ENCODE measurements at places on chromosomes 11 and 22.

- DNase-seq = no peak
These were observed 216.5 kb downstream of the DYNC2H1 start for GRCh38 chr11:103325686-103326069.

DNA sequence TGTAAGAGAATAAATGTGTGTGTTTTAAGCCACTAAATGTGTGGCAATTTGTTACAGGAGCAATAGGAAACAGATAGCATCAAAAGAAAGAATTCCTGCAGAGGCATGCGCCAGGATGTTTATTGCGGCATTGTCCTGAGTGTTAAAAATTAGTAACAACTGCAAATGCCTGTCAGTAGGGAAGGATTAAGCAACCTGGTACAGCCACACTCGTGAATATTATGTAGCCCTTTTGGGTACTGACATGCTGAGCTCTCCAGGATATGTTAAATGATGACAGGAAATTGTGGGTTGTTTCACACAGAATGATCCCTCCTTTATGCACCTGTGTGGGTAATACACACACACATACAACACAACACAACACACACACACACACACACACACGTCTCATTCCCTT lies 69.7 kb upstream of the MYOD1 start:
- DNase-seq = peak; percentile 57

DNA sequence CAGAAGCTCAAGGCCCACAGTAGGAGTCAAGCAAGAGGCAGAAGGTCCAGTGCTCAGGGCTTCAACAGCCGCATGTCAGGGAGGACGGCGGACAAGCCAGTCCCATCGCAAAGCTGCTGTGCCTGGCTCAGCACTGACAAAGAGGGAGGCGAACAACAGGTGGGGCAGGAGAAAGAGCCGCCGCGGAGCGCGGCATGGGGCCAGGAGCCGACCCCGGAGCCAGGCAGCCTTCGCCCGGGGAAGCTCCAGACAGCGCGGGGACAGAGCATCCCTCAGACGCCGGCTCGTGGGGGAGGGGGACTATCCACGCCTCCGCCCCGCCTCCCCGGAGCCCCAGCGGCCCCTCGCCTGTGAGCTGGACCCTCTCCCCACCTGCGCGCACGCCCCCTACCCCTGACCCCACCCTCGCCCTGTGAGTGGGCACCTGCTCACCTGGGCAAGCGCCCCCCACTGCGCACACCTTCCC lies 369 bp downstream of the DHCR7 start:
- peak; percentile 53 for DNase-seq

DNA sequence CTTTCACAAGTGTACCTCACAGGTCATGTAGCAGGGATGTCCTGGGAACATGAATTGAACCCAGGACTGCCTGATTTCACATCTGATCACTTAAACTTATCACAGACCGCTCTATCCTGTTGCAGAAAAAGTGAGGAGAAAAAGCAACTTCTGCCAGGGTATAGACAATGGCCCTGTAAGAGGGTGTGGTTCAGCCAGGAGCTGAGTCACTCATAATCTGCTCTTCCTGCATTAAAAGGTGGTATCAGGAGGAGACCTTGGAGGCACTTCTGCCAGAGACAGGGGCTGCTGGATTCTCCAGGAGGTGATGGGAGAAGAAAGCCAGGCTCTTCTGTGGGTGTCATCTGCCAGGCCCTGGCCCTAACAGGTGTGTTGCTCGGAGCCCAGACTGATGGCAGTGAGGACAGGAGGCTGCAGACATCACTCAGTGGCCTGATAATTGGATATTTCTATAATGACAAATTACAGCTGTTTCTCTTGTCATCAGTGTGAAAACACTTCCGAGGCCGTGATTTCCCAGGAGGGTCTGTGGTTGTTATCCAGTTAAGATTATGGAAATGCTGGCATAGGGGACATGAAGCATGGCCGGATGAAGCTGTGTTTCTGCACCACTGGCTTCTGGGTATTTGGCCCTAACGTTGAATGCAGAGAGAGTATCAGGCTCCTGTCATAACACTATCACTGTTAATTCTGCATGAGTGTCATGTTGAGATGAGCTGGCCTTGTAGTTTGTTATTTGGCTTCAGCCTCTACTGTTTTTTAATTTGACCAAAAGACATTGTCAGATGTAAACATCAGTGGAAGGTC lies 125.1 kb upstream of the ZBED5 start:
- peak; percentile 70 for DNase-seq

GRCh38 chr11:30908272-30908671 lies 322.1 kb upstream of the MPPED2 start:
- DNase-seq = no peak

- peak; percentile 65 for DNase-seq
These were observed 94.5 kb downstream of the ME3 start for GRCh38 chr11:86577644-86578636.

- no peak for DNase-seq
These were observed 98.0 kb upstream of the OR5AK2 start for GRCh38 chr11:56890584-56891305.

GRCh38 chr11:47573321-47573720 lies 5.4 kb downstream of the KBTBD4 start:
- no peak for DNase-seq

DNA sequence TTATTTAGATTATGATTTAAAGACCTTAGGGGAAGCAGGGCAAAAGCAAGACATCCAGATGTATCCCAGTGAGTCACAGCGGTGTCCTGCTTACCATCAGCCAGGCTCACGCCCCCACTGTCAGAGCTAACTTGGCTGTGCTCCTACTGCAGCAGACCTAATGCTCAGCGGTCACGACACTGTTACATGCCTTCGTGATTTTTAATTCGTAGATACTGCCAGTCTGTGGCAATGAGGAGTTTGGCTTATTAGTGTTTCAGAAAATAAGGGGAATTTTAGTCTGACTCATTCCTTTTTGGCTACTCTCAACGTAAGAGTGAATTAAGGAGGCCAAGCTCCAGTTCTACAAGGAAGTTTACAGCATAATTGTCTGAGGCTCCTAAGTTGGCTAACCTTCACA lies 22.7 kb downstream of the EFCAB6 start:
- peak; percentile 19 for DNase-seq

DNA sequence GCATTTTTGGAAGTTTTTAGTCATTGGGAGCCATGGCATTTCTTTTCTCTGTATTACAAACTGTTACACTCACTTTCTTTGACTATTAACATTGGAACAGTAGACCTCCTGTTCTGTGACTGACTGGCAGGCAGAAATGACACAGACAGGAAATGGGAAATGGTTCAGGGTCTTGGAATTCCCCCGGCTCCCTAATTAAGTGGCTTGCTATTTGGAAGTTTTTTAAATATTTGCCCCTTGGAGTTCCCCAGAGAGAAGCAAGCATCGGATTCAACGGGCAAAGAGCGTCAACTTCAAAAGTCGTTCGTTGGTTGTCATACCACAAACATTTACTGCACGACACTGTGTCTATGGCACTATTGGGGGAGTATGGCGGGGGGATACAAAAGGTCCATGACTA lies 1.1 kb upstream of the BIRC2 start:
- DNase-seq = peak; percentile 78

GRCh38 chr11:128881221-128881620 lies 9.9 kb upstream of the KCNJ5 start:
- peak; percentile 62 for DNase-seq

GRCh38 chr11:70176940-70177689 lies 26.0 kb upstream of the FADD start:
- DNase-seq = peak; percentile 61

DNA sequence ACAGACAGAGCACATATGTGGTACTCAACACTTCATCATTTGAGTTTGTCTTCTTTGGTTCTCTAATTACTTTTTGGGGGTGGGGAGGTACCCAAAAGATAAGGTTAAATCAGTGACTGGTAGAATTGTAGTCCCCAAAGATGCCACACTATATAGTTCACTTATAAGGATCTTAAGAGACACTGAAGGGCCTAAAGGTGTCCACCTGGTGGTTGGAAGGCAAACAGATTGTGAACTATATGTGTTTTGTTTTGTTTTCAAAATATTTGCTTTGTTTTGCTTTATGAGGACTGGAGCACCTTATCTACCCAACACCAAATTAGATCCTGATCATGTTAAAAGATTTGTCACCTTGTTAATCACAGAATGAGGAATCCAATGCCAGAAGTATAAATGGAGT lies 136.1 kb downstream of the DCDC1 start:
- peak; percentile 68 for DNase-seq

- no peak for DNase-seq
These were observed 351 bp upstream of the AKIP1 start for GRCh38 chr11:8910649-8911026.

GRCh38 chr11:34044664-34045485 lies 6.7 kb upstream of the CAPRIN1 start:
- peak; percentile 99 for DNase-seq

GRCh38 chr11:128835741-128836430 lies 31.2 kb downstream of the KCNJ1 start:
- peak; percentile 75 for DNase-seq

DNA sequence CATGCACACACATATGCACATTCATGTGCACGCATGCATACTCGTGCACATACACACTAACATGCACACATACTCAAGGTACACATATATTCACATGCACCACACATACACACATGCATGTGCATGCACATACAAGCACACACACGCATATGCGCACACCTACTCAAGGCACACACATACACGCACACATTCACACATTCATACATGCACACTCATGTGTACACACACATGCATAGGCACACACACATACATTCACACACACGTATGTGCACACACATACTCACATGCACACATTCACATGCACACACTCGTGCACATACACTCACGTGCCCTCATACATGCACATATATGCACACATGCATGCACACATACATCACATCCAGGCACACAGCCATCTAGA lies 489.0 kb downstream of the MN1 start:
- no peak for DNase-seq

- DNase-seq = no peak
These were observed 194.7 kb downstream of the OR4A47 start for GRCh38 chr11:48683226-48683720.

DNA sequence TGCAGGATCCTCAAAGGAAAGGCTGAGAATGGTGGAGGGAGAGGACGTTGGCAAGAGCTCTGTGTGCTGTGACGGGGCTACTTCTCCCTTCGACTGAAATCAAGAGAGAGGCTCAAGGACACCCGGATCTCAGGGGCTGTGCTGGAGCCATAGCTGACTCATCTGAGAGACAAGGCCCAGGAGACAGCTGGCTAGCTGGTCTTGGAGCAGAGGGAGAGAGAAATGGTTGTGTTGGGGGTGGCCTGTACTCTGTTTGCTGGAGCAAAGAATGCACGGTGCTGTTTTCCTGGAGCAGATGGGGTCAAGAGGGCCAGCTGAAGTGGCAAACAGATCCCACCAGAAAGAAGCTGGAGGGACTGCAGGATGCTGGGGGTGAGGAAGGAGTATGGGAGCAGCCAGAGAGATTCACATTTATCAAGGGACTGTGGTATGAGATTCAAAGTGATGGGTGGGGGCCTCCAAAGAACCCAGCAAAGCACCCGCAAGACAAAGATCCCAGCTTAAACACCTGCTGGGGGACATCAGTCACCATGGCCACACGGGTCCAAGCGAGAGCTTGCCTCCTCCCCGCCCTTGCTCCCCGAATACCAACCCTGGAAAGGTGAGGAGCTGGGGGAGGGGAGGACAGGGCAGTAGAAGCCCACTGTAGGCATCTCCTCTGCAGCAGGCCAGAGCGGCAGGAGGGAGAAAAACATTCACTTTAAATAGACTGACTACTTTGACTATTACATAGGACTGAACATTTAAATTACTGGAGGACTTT lies 40.8 kb downstream of the MAP6 start:
- DNase-seq = no peak

DNA sequence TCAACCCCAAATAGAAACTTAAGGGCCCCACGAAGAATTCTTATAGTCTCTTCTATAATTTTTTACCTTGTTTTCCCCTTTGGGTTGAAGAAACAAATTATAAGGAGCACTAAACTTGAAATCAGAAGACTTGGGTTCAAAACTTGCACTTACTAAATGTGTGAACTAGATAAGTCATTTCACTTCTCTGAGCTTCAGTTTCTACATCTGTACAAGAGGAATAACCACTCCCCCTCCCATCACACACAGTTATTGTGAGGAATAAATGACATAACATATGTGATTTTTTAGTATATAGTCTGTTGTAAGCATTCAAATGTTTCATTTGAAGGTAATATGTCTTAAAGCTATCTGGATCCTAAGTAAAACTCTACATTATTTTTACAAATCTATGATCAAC lies 78.8 kb downstream of the LIF start:
- no peak for DNase-seq

GRCh38 chr11:72091292-72091691 lies 10.6 kb downstream of the LRRC51 start:
- DNase-seq = peak; percentile 81

DNA sequence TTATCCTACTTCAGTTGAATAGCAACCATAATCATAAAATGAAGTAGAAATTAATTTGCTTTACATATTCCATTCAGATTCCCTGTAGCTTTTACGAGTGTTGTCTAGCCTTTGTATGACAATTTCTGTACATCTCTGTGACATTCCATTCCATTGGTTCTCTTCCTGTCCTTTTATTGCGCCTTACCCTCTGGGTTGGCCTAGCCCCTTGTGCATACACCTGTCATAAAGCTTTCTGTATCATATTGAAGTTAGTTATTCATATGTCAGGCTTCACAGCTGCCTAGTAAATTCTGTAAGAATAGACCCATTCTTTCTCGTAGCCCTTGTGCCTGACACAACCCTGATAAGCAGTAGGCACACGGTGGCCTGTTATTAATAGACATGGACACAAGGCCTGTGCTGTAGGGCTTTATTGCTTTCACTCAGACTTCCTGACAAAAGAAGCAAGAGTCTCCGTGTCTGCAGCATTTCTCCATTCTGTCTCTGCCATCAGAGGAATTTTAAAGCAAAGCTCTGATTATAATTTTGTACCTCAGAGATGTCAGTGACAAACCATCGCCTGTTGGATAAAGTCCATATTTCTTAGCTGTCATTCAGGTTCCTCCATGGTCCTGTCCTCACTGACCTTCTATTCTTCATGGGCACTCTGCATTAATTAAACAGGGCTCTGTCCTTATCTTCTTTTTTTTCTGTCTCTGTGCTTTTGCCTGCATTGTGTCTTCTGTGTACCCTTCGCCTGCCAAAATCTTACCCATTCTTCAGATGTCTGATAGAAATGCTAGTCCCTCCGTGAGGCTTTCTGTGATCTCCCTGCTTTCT lies 49.4 kb downstream of the BID start:
- DNase-seq = no peak

DNA sequence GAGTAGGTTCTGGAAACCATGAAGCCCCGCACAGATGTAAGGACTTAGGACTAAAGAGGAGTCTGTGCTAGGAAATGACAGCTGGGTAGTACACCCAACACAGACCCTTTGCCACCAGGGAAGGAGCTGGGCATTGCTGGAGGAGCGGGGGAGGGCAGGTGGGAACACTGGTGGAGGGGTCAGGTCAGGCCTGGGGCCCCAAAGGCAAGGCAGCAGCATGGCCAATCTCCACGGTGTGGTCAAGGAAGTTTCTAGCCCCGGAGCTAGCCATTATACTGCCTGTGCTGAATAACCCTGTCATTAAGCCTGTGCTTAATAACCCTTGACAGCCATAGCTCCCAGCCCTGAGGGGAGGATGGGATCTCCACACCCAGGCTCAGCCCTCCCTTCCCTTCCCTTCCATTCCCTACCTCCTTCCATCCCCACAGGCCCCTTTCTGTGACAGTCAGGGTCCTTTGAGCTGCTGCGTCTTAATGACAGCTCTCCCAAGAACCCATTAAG lies 2.1 kb downstream of the TMPRSS4 start:
- no peak for DNase-seq

Measured in A673 (cell line).